ENCODE measurements at places on chromosomes 5 and 9. TPM values are rescaled to one million over a fixed set of nuclear protein-coding genes. Genes with fewer than 3 reads are reported as not detected.

DNA sequence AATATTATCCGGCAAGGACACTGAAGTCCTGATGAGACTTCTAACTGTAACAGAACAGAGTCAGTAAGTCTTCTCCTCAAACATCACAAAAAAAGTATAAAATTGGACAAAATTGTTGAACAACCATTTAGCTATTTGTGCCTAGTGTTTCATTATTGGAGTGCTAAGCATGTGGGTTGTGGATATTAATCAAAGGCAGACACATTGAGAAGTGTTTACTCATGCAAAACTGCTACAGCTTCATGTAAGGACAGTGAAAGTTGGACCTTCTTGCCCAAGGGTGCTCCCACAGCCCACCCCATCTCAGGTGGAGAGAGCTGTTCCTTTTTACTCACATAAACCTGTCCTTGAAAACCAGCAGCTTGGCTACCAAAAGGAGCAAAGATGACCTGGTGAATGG, 355.1 kb upstream of the DAB2 start:
- DNase-seq: no peak

DNA sequence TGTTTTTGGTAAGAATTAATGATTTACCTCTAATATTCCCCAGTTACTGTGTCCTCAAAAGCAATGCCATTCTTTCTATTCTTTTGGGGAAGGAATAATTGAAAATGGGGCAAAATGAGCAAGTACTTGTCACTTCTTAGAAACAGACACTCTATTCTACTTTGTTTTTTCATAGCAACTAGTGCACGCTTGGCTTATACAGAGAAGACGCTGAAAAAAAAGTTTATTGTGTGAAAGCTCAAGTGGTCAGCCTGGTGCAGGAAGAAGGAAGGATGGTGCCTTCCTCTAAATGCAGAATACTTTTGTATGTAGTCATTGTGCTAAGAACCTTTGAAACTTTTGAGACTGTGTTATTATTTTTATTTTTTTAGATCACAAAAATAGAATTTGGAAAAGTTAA, 29.6 kb downstream of the ANKDD1B start:
- DNase-seq: no peak

GRCh38 chr5:96837303-96837702, 29.6 kb upstream of the ERAP1 start:
- DNase-seq: no peak

DNA sequence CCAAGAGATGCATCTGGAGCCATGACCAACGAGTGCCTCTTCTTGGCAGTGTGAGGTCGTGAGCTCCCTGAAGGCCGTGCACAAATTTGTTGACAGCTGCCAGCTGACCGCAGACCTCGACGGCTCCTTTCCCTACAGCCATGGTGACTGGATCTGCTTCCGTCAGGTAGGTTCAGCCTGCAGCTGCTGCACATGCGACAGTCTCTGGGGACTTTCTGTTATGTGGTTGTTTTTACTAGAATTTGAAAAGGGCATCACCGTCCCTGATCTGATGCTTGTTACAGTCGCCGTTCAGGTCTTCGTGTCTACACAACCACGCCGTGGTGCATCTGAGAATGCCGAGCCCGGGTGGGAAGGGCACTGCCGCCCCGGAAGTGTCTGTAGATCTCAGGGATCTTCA, 36.5 kb upstream of the LRRC14B start:
- DNase-seq: no peak

DNA sequence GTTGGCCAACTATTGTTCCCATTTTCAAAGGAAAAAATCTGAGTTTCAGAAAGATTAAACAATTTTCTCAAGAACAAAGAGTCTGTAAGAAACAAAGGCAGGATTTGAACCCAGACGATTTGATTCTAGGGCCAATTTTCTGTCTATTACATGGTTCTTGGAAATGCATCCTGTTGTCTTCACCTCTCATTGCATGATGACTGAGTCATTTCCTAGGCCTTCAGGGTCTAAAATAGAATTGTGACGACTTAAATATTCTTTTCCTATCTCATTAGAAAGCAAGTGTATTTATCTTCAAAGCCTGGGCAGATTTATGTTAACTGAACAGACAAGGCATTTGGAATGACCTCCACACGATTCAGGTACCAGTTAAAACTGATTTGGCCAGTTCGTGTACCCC, 512.9 kb downstream of the NTRK2 start:
- DNase-seq: no peak

DNA sequence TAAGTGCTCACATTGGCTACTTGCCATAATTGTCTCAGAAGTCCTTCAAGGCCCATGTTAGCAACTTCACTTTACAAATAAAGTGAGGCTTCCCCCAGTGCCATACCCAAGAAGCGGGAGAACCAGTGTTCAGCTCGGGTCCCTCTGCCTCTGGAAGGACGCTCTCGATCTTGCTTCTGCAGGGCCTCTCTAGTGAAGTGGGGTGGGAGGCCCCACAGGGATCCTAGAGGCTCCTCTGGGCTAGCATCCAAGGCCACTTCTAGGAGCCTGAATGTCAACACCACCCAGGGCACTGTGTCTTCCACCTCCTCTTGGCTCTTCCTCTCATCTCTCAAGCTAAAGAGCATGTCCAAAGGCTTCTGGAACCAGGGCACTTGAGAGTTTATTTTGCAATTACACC, 282.5 kb downstream of the GADD45G start:
- DNase-seq: no peak

DNA sequence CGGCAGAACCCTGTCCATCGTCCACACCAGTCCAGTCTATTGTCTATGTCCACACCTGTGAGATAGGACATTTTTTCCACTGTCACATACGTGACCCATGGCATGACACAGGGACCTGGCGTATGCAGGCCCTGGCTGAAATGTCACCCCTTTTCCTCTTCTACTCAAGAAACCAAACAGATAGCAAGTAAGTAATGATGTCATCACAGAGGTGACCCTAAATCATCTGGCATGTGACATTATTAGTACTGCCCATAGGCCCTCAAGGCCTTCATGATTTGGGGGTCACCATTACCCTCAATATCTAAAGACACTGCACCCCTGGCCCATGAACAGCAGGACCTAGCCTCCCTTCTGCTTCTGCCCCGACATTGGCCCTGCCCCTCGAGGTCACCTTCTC, 88.3 kb downstream of the LHX2 start:
- DNase-seq: no peak

DNA sequence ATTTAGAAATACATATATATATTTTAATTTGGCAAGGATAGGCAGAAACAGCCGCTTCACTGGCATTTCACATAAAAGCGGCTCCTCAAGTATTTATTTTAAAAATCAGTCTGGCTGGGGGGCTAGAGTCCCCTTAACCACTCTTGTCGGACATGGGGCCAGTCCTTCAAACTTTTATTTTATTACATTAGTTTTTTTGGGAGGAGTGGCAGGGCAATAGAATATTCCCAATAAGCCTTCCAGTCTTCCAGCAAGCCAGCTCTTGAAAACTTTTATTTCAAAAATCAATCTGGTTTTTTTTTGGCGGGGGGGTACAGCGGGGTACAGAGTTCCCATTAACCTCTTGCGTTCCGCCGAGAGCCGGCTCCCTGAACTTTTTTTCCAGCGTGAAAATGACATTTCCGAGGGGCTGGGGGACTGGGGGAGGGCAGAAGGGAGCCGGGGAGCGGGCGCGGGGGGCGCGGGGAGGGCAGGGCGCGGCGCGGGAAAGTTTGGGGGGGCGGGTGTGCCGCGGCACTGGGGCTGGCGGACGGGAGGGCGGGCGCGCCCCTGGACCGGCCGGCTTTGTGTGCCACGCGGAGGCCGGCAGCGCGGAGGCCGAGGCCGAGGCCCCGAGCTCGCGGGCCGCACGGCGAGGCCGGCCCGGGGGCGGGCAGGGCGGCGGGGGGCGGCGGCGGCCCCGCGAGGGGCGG, 504 bp upstream of the ZNF618 start:
- DNase-seq: no peak

- DNase-seq: no peak
Measured at GRCh38 chr9:130952065-130952762, 13.2 kb upstream of the FIBCD1 start.

- DNase-seq: no peak
Measured at GRCh38 chr5:85576666-85577065, 1041.1 kb upstream of the COX7C start.

WNK2 gene
- total RNA-seq: 44.6 TPM

CAVIN4 gene
- 0.83 TPM for total RNA-seq

PDE6A gene
- total RNA-seq: 0.50 TPM

IL6ST gene
- 60.2 TPM for total RNA-seq

OBP2A gene
- total RNA-seq: not detected

PCDHAC1 gene
- 0.90 TPM for total RNA-seq

ISL1 gene
- not detected for total RNA-seq

TTC16 gene
- total RNA-seq: 0.40 TPM

DBH gene
- not detected for total RNA-seq

Measured in PC-9 (cell line).